HAP-1 (cell line): ENCODE measurements at places on chromosomes 13 and 19.

- no peak for DNase-seq
Measured at GRCh38 chr13:49052813-49053212, 77.1 kb downstream of the FNDC3A start.

- DNase-seq, result no peak
Measured at GRCh38 chr19:46892252-46893179, 31.7 kb downstream of the ARHGAP35 start.

GRCh38 chr13:98187965-98188261, 10.8 kb upstream of the RNF113B start:
- DNase-seq, result no peak

DNA sequence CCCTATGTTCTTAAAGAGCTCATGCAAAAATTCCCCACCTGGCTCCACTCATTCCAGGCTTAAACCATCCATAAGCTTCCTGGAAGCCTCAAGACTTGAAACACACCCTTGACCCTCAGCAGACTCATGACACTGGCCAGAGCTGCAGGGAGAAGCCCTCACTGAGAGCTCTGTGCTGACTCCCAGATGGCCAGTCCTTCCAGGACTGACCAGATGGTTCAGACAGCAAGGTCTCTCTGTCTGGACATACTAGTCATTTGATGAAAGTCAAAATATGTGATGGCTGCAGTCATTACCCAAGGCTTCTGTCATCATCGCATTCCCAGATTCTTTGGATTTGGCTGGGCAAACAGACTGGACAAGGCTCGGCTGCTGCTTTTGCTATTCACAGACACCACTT, 397.4 kb downstream of the FOXO1 start:
- DNase-seq, result no peak

GRCh38 chr13:100389617-100390016, 199.0 kb downstream of the GGACT start:
- no peak for DNase-seq

DNA sequence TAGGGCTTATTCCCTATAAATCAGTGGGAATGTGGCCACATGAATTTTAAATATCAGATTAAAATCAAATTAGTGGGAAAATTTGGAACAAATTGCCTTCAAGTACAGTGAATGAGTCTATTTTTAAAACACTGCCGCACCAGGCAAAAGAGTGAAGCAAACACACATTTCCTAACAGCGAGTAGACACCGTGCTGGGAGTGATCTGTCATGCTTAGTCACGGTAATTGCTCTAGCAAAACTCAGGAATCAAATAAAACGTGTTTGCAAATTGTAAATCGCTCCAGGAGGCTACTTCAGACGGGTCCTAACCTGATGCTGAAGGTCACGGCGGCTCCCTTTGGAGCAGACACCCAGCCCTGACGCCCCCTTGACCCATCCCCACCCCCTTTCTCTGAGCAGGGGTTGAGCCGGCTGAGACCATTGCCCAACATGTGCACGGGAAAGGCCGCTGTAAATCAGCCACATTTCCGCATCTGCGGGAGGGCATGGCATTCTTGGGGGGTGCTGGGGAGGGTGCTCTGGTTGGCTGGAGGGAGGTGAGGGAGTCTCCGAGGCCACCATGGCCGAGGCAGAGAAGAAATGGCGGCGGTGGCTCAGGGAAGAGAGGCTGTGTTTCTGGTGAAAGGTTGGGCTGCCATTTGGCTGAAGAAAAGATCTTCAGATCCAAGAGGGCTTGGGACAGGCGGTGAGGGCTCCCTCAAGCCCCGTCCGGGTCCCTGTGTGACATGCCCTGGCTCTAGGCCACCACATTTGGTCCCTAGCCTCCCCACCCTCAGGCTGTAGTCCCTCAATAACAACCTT, 8.9 kb downstream of the CEBPA start:
- no peak for DNase-seq

- no peak for DNase-seq
Measured at GRCh38 chr13:109586509-109587346, 199.7 kb downstream of the IRS2 start.

- DNase-seq, result no peak
Measured at GRCh38 chr13:49502954-49503353, 7.2 kb downstream of the PHF11 start.

- no peak for DNase-seq
Measured at GRCh38 chr19:29266001-29266400, 53.0 kb upstream of the UQCRFS1 start.
